ENCODE measurements at places on chromosomes 11 and 22.
A peak's percentile ranks its signal among the peaks of the same experiment; 100 is the strongest.

- DNase-seq = peak; percentile 73
Measured at GRCh38 chr22:42892571-42893316, 35.7 kb upstream of the ARFGAP3 start.

- no peak for DNase-seq
Measured at GRCh38 chr11:65492387-65492636, 6.5 kb upstream of the MALAT1 start.

DNA sequence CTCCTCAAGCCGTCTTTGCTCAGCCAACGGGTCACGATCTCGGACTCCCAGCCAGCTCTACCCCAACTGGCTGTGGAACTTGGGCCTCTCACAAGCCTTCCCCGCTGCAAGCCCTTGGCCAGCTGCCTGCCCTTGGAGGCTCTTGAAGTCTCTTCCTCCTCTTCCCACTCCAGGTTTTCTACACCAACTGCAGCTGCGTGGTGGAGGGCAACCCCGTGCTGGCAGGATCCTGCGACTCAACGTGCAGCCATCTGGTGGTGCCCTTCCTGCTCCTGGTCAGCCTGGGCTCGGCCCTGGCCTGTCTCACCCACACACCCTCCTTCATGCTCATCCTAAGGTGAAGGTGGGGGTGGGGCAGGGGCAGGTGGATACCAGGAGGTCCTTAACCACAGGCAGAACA, 40.5 kb upstream of the TPBGL start:
- no peak for DNase-seq

DNA sequence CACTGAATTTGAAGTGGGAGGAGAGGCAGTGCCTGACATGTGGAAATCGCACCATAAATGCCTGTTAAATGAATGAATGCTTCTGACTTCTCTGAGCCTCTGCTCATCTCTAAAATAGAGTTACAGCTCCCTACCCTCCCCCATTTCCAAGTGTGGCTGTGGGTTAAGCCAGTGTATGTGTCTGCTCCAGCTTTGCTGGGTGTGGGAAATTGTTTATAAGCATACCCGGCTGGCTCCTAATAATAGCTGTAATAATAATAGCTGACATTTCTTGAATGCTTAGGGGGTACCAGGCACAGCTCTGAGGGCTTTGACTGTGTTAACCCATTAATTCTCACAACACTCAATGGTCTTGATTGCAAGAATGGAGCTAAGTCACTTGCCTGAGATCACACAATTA, 7.0 kb upstream of the FCHSD2 start:
- DNase-seq = no peak

DNA sequence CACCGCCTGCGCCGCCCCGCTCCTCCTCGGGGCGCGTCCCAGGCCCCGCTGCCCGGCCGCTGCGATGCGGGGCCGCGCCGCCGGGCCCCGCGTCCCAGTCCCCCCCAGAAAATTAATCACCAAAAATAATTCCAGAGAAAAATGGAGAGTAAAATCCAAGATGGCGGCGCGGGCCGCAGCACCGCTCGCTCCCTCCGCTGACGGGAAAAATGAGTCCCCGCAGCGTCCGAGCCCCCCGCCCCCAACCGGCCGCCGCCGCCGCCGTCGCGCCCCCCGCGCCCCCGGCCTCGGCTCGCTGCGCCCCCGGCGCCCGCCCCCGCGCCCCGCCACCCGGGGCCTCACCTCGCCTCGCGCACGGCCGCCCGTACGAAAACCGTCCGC, at the start of gene KMT5B:
KMT5B (minus strand) TSS at position 162 of the 381 bp plus-strand sequence. CDS start 23,220 bp downstream, outside the sequence.
- no peak for DNase-seq

DNA sequence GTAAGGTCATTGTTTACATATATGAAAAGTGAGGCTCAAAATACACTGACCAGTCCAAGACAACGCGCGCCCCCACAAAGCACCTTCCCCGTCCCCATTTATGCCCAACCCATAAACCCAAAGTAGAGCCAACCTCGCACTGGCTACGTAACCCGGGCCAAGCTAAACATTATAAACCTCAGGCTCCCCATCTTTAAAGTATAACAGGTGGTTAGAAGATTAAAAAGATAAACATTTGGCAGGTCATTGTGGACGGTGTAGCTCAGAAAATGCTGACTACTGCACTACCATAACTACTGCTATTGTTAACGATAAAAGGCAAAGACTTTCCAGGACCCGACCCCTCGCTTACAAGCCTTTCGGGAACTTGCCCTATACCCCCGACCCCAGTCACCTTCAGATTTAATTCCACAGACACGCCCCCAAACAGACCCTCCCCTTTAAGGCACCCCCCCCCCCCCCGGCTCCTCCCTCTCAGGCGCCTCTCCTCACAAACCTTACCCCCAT, 470 bp downstream of the NUMA1 start:
- peak; percentile 18 for DNase-seq

- no peak for DNase-seq
Measured at GRCh38 chr11:36264973-36265344, 24.3 kb downstream of the COMMD9 start.

- no peak for DNase-seq
Measured at GRCh38 chr11:76239483-76240160, 33.3 kb upstream of the WNT11 start.

DNA sequence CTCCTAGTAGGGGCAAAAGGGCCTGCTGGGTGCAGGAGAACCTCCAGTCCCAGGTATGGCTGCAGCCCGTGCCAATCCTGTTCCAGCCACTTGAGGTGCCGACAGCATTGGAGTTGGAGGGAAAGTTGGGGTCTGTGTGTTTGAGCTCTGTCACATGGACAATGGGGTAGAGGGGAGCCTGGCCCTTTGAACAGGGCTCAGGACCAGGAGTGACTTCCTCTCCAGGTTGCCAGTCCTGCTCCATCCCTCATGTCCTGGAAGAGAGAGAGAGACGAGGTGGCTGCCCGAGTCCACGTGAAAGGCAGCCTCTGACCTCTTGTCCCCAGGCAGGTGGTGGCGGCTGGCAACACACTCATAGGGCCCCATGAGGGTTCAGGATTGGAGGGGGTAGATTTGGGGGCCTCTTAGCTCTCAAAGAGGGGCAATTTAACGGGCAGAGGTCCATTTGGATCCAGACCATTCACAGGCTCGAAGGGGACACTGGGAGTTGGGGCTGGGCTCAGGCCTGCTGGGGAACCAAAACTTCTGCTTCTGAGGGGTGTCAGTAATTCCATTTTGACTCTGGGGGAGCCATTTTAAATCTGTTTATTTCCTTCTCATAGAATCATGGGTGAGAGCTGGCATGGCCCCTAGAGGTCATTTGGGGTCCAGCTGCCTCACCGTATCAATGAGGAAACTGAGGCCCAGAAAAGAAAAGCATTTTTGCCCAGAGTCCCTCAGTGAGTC, 4.1 kb downstream of the ADORA2A start:
- DNase-seq = no peak

- peak; percentile 33 for DNase-seq
Measured at GRCh38 chr11:106087815-106088435, 10.5 kb downstream of the AASDHPPT start.

DNA sequence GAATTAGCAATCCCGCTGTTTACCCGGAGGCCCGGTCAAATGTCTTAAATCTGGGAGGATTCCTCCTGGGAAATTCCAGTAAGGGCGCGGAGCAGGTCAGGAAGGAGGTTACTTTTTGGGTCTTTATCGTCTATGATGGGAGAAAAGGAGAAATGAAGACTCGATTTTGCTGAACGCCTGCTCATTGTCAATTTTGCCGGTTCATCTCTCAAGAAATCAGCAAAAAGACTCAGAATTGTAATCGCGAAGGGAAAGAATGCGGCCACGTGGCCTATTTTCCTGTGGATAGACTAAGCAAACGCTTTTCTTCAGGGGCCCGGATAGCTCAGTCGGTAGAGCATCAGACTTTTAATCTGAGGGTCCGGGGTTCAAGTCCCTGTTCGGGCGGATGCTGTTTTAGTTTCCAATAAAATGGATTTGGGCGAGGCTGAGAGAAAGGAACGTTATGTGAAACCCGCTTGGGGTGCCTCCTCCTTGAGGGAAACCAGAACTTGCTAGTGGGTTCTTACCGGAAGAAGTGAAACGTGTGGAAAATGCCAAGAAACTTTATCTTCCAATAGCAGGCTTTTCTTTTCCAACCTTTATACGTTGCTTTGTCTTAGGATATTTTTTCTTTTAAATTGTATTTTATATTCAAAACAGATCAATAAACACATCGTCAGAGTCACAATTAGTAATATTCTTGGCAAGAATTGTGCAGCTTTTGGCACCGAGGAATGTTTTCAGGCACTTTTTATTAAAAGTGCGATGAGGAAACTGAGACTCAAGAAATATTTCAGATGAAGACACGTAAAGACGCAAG, 45.0 kb downstream of the OR4D9 start:
- no peak for DNase-seq

DNA sequence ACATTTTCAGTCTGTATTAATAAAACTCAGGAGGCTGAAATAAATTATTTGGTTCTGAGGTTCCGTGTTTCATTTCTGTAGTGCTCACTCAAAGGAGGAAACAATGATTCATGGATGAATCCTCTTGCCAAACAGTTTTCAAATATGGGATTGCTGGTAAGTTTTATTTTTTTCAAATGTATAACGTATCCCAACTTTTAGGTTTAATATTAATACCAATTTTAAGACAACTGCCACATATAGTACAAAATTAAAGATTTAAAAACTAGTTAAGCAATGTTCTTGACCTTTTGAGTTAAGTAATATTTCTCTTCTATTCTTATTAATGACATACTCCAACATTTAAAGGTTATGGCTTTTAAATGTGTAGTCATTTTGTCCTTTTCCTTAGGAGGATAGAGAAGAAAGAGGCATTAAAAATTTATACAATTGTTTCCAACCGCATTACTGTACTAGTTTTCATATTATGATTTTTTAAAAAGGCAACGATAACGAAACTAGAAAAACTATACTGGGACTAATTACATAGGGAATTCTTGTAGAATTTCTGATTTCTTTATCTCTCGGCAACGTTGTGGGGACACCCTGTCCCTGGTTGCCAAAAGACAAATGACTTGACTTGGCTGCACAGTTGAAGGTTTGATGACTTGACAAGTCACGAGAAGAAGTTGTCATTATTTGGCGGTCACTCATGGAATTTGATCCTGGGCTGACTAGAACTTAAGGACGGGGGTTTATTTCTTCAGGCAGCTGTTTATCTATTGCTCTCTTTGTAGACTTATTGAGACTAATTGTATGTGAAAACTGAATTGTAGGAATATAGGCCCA, 69.1 kb upstream of the ADSL start:
- DNase-seq = peak; percentile 78

- no peak for DNase-seq
Measured at GRCh38 chr11:6298605-6299004, 21.7 kb downstream of the CAVIN3 start.

- no peak for DNase-seq
Measured at GRCh38 chr22:19797086-19798002, 36.8 kb downstream of the TBX1 start.

DNA sequence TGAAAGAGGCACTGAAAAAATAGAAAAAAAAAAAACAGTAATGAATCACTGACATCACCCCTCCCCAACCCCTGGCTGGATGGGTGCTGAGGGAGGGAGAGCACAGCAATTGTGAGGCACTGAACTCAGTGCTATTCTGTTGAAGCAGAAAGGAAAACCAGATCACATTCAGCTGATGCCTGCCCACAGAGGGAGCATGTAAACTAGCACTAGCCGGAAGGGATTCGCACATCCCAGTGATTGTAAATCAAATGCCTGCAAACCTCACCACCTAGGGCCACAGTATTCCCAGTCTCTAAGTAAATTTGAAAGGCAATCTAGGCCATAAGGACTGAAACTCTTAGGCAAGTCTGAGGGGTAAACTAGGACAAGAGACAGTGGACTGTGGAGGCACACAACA, 772.0 kb upstream of the CCDC179 start:
- DNase-seq = no peak

- DNase-seq = peak; percentile 19
Measured at GRCh38 chr11:90134478-90135003, at the start of gene NAALAD2. TSS of gene NAALAD2 (plus strand) at chr11:90134663. CDS start at chr11:90134759, 96 bp downstream.

- DNase-seq = no peak
Measured at GRCh38 chr22:11360632-11361031, 4167.4 kb upstream of the OR11H1 start.

DNA sequence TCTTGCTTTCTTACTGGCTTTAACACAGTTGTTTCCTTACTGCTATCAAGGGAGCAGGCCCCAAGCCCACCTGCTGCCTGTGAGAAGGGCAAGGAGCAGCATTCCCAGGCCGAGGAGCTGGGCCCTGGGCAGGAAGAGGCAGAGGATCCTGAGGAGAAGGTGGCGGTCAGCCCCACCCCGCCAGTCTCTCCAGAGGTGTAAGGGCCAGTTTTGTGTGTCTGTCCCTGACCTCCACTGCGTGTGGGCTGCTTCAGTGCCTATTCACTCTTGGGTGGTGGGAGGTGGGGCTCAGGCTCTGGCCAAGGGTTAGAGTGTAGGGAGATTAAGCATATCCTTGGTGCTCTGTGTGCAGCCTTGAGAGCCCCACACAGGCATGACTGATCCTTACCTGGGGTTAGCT, 55.1 kb downstream of the CEP164 start:
- DNase-seq = no peak

- DNase-seq = no peak
Measured at GRCh38 chr11:107898270-107898669, 30.0 kb upstream of the RAB39A start.
